ENCODE measurements at places on chromosomes 7 and 10.

DNA sequence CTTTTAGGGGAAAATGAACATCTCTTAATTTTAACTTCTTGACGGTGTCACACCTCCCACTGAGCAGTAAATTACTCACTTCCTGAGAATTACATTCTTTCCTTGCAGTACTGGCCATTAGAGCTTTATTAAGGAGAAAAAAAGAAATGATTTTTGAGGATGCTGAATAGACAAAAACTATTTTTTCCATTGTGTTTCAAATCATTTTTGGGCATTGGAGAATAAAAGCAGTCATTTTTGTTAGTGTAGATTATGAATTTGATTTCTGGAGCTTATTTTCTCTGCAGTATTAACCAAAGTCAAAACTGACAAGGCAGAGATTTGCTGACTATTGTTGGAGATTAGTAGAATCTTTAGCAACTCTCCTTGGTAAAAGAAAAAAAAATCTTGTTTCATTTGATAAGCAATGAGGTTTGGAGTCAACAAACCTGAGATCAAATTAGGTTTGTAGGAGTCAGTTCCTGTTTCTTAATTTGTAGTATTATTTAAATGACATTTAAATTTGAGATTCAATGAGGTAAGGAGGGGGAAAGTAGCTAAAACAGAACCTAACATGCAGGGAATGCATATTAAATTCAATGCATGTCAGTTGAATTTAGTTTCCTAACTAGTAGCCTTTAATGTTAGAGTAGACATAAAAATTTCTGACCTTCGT is 70.6 kb downstream of the AP3M1 start:
- no peak for DNase-seq

GRCh38 chr7:151490456-151491105 is 29.1 kb downstream of the RHEB start:
- no peak for DNase-seq

DNA sequence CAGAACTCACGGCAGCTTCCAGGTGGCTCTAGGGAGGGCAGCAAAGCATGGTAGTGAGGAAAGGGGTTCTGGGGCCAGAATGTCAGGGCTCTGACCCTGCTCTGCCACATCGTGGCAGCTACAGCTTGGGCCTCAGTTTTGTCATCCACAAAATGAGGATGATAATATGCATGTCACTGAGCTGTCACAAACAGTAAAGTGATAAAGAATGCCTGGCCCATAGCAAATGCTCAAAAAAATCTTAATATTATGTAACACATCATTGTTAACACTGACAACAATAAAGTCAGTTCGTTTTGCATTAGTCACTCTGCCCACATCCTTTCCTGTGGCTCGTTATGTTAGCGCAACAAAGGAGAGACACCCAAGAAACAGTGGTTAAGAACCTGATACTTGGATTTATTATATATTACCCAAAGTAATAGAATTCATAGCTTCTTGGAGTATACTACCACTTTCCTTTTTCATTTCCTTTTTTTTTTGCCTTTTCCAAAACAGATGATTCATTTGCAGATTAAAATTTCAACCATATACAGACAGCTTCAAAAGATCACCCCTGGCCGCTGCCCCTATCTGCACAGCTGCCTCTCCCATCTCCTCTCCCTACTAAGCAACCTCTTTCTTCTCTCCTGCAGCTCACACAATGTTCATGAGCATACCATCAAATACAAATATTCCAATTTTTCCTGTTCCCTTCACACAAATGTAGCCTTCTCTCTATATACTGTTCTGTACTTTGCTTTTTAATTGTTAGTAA is 45.5 kb upstream of the DDC start:
- peak; percentile 16 for DNase-seq

- no peak for DNase-seq
Observed at GRCh38 chr10:112649006-112649821, 202.2 kb downstream of the VTI1A start.

GRCh38 chr7:29483219-29484104 is 80.2 kb upstream of the PRR15 start:
- DNase-seq: no peak

DNA sequence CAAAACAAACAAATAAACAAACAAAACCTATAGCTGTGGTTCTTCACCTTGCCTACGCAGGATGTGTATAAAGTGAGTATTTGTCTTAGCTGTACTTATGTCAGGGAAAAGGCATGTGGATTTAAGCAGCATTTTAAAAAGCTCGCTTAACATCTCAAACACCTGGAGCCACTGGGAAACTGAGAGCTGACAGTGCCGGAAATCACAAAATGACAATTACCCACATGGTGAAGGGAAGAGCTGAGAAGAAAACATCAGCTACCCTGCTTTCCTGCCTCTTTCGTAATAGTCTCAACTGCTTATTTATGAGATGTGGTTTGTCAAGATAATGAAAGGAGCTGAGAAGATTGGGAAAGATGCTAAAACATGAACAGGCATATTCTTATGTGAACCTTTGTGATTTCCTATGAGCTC is 31.1 kb upstream of the MSMB start:
- DNase-seq: no peak

DNA sequence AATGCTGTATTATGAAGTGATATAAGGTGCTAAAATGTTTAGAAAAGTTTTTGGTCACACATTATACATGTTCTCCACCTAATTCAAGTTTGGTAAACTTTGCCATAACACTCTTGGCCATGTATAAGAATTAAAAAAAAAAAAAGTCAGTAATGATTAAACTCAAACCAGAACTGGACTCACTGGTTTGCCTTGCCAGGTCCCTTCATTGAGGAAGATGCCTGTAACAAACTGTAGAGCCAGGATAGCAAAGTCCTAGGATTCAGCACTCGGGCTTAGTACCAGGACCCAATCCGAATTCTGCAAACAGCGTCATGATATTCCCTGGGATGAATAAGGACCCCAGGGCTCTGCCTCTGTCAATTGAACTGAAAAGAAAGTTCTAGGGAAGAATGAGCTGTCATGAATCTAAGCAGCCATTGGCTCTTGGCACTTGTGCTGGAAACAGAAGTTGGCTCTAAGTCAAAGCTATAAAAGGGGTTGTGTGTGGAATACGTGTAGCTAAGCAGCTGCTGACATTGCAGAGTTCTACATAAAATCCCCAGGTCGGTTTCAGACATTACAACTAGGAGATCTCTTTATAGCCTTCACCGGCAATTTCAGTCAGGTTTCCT is 216.9 kb downstream of the C7orf25 start:
- no peak for DNase-seq

GRCh38 chr10:70418229-70418628 is 14.3 kb downstream of the EIF4EBP2 start:
- no peak for DNase-seq

DNA sequence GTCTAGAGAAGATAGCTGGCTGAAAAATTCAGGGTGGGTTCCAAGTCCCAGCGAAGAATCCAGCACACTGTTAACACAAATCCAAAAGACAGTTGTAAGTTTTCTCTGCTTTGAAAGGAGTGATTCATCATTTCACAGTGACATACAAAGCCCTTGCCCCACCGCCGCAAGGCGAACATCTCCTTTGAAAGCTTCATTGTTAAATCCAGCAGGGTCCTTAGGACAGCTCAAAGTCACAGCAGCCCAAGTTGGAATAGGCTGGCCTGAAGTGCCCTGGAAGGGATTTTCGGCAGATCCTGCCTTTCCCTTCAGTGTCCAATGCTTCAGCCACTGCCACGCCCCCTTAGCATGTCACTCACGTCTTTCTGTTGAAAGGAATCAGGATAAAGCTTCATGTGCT is 526.1 kb downstream of the CALN1 start:
- no peak for DNase-seq

DNA sequence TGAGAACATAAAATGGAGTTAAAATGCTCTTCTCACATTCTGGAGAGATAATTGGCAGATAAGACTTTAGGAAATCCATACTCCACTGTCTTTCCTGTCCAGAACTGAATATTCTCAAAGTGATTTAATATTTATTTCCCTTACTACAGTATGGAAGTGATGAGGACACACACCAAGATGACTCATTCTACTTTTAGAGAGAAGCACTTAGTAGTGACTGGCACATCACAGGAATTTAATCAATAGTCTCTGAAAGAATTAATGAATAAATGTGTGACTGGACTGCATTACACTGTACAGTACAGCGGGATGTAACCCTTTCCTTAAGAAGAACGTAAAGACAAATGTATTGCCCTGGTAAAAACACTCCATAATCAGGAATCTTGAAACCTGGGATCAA is 116.7 kb downstream of the SEMA3E start:
- DNase-seq: no peak
